ENCODE measurements at places on chromosomes 2 and 18.

DNA sequence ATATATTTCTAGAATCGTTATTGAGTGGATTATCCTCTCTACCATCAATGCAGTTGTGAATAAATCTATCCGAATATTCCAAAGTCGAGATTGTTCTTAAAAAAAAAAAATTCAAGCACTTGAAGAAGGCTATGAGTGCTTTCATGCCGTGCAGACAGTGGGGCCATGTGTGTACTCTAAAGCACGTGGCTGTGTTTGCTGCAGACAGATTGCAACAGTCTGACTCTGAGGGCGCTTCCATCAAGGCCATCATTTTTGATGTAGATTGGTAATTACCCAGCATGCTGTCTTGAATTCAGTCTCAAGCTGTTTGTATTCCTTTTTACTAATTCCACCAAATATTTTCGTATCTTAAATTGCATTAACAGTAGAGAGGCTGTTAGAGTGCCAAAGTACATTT lies 325.9 kb upstream of the LINC00305 start:
- DNase-seq, result peak; percentile 91

- DNase-seq, result no peak
Observed at GRCh38 chr2:177282787-177283572, 18.5 kb upstream of the NFE2L2 start.

DNA sequence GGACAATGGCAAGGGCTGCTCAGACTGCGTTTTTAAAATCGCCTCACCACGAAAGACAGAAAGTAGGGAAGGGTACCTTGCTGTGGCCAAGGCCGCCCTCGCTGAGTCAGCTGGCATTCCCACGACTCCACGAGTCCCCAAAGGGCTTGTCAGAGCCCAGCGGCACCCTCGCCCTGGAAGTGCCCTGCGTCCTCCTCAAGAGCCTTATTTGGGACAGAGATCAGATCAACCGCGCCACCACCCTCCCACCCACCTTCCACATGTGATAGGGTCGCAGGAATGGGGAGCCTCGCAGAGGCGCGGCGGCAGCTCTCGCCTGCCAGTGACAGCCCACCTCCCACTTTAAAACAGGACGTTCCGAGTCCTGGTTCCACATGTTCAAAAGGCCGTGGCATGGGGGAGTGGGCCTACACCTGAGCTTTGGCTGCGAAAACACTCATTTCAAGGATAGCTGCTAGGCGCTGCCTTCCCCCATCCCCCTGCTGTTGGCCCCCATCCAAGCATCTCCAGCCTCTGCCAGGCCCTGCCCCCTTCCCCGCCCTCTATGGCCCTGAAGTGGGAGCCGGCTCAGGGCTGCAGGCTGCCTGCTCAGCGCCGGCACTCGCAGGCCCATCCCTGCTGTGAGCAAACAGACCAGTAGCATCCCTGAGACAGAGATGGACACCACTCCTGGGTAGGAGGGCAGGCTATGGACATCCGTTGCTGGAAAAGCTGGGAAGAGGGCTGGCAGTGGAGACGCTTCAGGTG lies 38.1 kb upstream of the ARHGEF4 start:
- DNase-seq, result peak; percentile 76

- no peak for DNase-seq
Observed at GRCh38 chr2:144937910-144938709, 418.2 kb upstream of the ZEB2 start.

GRCh38 chr2:38448692-38449410 lies 71.8 kb upstream of the ATL2 start:
- no peak for DNase-seq

GRCh38 chr2:198191651-198192050 lies 387.3 kb downstream of the PLCL1 start:
- DNase-seq, result no peak

GRCh38 chr2:117562654-117563053 lies 251.8 kb upstream of the DDX18 start:
- no peak for DNase-seq

DNA sequence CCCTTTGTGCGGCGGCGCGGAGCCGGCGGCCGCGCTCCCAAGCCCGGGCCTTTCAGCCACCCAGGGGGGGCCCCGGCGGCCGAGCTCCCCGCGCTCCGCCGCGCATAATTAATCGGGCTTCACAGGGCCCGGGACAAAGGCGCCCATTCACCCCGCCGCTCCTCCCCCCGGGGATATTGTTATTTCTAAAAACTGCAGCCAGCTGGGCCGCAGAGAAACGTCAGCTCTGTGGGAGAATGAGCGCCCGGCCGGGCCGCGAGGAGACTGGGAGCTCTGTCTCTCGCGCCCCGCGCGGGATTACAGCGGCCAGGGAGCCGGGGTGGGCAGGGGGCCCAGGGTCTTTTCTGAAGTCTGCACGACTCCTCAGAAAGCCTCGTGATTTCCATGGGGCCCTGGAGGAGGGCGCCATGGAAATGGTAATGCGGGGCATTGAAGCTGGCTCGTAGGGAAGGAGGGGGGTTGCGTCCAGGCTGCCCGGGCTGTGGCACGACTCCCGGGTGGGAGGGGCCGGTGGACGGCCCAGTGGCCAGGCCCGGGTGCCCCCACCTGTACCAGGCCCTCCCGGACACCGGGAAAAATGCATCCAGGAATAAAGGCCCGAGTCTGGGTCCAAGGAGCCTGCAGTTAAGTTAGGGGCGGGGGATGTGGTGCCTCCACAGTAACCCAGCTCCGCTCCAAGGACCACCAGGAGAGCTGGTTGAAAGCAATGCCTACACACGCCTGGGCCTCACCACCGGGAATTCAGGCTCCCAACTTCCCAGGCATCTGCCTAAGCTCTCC lies 125.3 kb downstream of the ZFP36L2 start:
- no peak for DNase-seq

DNA sequence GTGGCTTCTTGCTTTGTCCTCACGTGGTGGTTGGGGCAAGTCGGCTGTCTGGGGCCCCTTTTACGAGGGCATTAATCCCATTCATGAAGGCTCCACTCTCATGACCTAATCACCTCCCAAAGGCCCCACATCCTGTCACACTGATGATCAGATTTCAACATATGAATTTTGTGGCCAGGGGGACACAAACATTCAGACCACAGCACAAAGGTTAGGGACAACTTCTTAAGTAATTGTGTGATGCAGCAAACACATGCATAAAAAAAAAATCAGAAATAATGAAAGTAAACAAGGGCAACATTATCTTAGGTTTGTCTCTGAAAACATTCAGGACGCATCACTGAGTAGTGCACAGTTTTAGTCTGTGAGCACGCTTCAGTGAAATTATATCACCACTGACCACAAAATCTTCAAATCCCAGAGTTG lies 54.2 kb upstream of the FRZB start:
- no peak for DNase-seq

DNA sequence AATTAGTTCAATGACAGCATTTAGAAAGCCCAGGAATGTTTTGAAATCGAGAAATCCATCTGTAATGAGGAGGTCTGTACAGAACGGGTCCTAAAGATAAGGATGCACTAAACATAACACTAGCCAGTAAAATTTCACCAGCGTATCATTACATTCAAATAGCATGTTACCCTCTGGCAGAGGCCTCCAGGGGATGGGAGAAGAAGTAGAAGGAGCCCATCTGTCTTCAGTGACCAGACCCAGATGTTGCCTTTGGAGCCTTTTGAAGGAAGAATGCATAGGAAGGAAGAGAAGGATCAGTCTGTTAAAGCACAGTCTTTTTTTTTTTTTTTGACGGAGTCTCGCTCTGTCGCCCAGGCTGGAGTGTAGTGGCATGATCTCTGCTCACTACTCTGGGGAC lies 86.1 kb upstream of the BCL2L11 start:
- no peak for DNase-seq

- no peak for DNase-seq
Observed at GRCh38 chr2:10647886-10648605, 41.7 kb downstream of the NOL10 start.
